ENCODE measurements at places on chromosomes 2 and 18.

- DNase-seq = no peak
Measured at GRCh38 chr18:29157057-29157780, 980.3 kb upstream of the CDH2 start.

GRCh38 chr18:46842583-46842982 lies 74.7 kb downstream of the PIAS2 start:
- no peak for DNase-seq

DNA sequence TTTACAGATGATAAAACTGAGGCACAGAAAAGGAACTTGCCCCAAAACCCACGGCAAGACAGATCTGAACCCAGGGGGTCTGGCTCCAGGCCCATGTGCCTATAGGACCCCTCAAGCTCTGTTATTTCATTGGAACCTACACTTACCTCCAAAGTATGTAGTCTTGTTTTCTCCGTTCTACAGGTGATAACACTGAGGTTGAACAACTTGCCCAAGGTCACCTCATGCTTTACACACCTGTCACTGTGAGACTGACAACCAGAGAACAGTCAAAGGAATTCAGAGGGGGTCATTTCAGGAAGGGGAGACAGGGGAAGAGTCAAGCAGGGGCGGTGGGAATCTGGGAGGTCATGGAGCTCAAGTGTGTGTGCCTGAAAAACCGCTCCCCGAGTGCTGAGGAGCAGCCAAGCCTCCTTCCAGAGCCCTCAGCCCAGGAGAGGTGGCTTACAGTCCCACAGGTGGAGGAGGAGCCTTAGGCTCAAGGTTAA lies 47.7 kb downstream of the SERTAD2 start:
- DNase-seq = no peak

GRCh38 chr2:151771599-151772358 lies 37.5 kb upstream of the NEB start:
- peak; percentile 48 for DNase-seq

- DNase-seq = no peak
Measured at GRCh38 chr2:181984814-181985631, 630 bp upstream of the PPP1R1C start.

- DNase-seq = no peak
Measured at GRCh38 chr2:238450440-238450861, 23.7 kb downstream of the ASB1 start.

- DNase-seq = no peak
Measured at GRCh38 chr2:144082327-144082726, 437.6 kb downstream of the ZEB2 start.

- no peak for DNase-seq
Measured at GRCh38 chr2:227903381-227903780, 31.9 kb downstream of the DAW1 start.

All from HCEC 1CT (cell line).